Activated T-cell treated with anti-CD3 and anti-CD28 coated beads, Interleukin-2, amount 50 U/mL, for 72 hours (primary cell): ENCODE measurements at places on chromosomes 4 and X.
A peak's percentile ranks its signal among the peaks of the same experiment; 100 is the strongest.

DNA sequence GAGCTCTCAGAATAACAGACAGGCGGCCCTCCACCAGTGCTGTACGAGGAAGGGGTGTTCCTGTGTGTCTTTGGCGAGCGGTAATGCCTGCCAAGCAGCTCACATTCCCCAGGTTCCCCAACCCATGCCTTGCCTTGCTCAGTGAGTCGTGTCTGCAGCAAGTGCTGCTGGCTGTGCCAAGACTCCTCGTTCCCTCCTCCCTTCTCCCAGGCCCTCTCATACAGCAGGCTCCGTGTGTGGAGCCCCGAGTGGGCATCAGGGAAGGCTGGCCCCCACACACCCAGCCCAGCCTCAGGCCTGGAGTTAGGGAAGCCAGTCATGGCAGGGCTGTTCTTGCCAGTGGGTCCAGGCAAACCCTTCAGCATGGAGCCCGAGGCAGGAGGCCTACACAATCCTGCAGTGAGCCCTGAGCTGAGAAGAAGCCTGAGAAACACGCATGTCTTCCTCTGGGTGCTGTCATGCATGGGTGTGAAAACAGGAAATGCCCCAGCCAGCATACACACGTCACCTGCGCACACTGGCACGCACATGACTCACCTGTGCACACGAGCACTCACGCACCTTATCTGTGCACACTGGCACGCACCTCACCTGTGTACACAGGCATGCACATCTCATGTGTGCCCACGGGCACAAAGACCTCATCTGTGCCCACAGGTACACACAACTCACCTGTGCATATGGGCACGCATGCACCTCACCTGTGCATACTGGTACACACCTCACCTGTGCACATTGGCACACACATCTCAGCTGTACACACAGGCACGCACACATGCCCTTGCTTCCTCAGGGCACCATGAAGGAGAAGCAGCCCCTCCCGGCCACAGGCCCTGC, 238.7 kb downstream of the DHRSX start:
- no peak for DNase-seq

- DNase-seq = no peak
Measured at GRCh38 chr4:70706044-70706461, 15.7 kb upstream of the RUFY3 start.

GRCh38 chr4:38663090-38663800, 754 bp upstream of the KLF3 start:
- peak; percentile 68 for DNase-seq

DNA sequence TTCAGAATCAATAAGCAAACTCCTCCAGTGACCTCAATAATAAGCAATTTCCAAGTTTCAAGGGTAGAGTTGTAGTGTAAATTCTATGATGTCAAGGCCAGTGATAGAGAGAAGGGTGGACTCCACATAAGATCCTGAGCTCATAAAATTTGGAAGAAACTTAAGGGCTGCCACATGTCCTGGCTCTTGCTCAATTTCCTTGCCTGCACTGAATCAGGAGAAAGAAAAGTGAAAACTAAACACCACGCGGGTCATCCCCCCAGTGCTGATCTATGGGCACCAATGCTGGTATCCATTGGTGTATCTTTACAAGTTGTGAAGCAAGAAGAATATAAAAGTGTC, 392.0 kb upstream of the INTU start:
- no peak for DNase-seq

DNA sequence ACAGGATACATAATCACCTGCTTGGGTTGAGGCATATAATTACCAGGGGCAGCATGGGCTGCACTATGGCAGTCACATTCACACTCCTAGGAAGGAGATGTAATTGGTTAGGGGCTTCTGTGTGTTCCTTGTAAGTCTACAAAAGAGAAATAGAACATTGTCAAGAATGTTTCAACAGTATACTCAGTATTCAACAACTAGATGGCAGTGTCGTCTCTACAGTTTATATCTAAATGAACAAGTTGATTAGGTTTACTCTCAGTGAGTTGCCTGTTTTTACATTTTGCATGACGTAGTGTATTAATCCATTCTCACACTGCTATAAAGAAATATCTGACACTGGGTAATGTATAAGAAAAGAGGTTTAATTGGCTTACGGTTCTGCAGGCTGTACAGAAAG, 50.5 kb upstream of the RAB33B start:
- no peak for DNase-seq
